ENCODE measurements at places on chromosomes 3 and 15.

- no peak overlapping the region for H3K4me3 ChIP-seq
- no peak for DNase-seq
- no peaks in the 10 kb centered on the region for H3K27me3 ChIP-seq
- peaks cover 26% of the 10 kb centered on the region for H3K4me1 ChIP-seq
- H3K27ac ChIP-seq = peak overlapping the region; percentile 9
Observed at GRCh38 chr3:52681596-52681995, 4.1 kb downstream of the PBRM1 start.

DNA sequence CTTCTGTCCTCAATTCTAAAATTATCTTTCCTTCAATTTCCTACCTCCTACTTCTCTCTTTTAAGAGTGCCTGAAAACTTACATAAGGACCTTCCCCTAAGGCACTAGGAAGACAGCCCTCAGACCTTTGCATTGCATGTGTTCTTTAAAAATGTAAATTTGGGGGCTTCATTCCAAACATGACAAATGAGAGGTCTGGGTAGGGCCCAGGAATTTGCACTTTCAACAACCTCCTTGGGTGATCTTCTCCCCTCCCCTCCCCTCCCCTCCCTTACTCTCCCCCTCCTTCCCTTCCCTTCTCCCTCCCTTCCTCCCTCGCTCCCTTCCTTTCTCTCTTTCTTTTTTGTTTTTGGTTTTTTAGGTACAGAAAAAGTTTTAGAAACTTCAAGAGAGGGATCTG is 18.7 kb downstream of the USF3 start:
- H3K27me3 ChIP-seq = no peaks in the 10 kb centered on the region
- H3K36me3 ChIP-seq = peaks cover 22% of the 10 kb centered on the region
- H3K4me1 ChIP-seq = peaks cover 4% of the 10 kb centered on the region
- no peak overlapping the region for H3K4me3 ChIP-seq

DNA sequence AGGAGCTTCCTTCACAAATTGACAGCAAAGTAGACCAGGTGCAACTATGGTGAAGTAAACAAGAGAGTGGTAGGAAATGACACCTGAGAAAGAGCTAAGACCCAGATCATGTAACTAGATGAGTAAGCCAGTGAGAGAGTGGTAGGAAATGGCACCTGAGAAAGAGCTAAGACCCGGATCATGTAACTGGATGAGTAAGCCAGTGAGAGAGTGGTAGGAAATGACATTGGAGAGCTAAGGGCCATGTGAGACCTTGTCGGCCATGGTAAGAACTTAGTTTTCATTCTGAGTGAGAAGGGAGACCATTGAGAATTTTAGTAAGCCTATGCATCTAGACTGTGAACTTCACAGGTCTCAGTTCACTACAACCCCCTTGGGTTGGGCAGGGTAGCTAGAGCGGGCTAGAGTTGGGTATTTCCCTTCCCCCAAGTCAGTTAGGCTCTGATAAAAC is 5.4 kb upstream of the SENP7 start:
- H3K27me3 ChIP-seq = no peaks in the 10 kb centered on the region
- peak overlapping the region; percentile 69 for H3K27ac ChIP-seq
- peaks cover 17% of the 10 kb centered on the region for H3K36me3 ChIP-seq

- H3K4me3 ChIP-seq = no peak overlapping the region
- H3K4me1 ChIP-seq = peaks cover 3% of the 10 kb centered on the region
- no peaks in the 10 kb centered on the region for H3K36me3 ChIP-seq
- no peak for DNase-seq
- peaks cover 30% of the 10 kb centered on the region for H3K27me3 ChIP-seq
Observed at GRCh38 chr3:189947948-189948723, 172.6 kb downstream of the P3H2 start.

GRCh38 chr3:32449691-32450090 is 53.0 kb downstream of the CMTM6 start:
- H3K36me3 ChIP-seq = peaks cover 19% of the 10 kb centered on the region
- no peak overlapping the region for H3K27ac ChIP-seq
- no peaks in the 10 kb centered on the region for H3K27me3 ChIP-seq
- no peak overlapping the region for H3K4me3 ChIP-seq
- DNase-seq = no peak

GRCh38 chr3:14823910-14824629 is 5.3 kb downstream of the FGD5 start:
- no peak overlapping the region for H3K27ac ChIP-seq
- peaks cover 3% of the 10 kb centered on the region for H3K36me3 ChIP-seq
- no peak for DNase-seq
- no peaks in the 10 kb centered on the region for H3K4me1 ChIP-seq

DNA sequence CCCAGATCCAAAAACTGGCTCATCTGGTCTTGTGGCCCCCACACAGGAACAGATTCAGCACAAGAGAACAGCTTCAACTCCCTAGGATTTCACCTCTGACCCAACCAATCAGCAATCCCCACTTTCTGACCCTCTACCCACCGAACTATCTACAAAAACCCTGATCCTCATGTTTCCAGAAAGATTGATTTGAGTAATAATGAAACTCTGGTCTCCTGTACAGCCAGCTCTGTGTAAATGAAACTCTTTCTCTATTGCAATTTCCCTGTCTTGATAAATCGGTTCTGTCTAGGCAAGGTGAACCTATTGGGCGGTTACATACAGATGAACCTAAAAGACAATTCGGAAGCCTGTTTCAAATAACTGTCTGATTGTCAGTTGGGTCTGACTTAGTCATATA is 847.6 kb upstream of the ALCAM start:
- no peak overlapping the region for H3K4me3 ChIP-seq
- no peaks in the 10 kb centered on the region for H3K4me1 ChIP-seq
- DNase-seq = no peak
- H3K27ac ChIP-seq = no peak overlapping the region
- H3K27me3 ChIP-seq = no peaks in the 10 kb centered on the region
- H3K36me3 ChIP-seq = peaks cover 3% of the 10 kb centered on the region

DNA sequence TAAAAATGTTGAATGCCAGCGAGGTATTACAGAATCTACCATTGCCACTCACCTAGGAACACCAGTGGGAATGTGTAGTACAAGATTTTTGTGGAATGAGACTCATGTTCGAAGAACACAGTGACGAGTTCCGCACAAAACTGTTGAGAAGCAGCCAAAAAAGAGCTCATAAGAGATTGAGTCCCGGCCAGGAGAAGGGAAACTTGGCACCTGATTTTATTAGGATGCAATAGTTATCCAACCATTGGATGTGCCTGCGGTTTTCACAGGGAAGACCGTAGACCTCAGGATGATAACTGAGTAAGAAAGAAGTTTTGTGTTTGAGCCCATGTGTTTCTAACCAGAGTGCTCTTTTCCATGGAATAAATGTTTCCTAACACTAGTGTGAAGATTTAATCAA is 88.9 kb downstream of the PTPRG start:
- H3K4me1 ChIP-seq = no peaks in the 10 kb centered on the region
- no peaks in the 10 kb centered on the region for H3K36me3 ChIP-seq
